ENCODE measurements at places on chromosomes 12 and 14. TPM values are rescaled to one million over a fixed set of nuclear protein-coding genes. Genes with fewer than 3 reads are reported as not detected.

Gene SMCO3
- total RNA-seq, result 0.57 TPM

Gene WNT1
- not detected for total RNA-seq

Gene ARHGDIB
- 14.6 TPM for total RNA-seq

Gene KLHL33
- total RNA-seq, result 0.07 TPM

GRCh38 chr14:36054353-36055051 is 122.0 kb downstream of the PTCSC3 start:
- no peaks in the 10 kb centered on the region for H3K36me3 ChIP-seq
- no peak overlapping the region for H3K27ac ChIP-seq
- H3K4me3 ChIP-seq, result no peak overlapping the region

Gene AGAP2
- total RNA-seq, result 0.17 TPM

Gene TROAP
- total RNA-seq, result 2.7 TPM

DNA sequence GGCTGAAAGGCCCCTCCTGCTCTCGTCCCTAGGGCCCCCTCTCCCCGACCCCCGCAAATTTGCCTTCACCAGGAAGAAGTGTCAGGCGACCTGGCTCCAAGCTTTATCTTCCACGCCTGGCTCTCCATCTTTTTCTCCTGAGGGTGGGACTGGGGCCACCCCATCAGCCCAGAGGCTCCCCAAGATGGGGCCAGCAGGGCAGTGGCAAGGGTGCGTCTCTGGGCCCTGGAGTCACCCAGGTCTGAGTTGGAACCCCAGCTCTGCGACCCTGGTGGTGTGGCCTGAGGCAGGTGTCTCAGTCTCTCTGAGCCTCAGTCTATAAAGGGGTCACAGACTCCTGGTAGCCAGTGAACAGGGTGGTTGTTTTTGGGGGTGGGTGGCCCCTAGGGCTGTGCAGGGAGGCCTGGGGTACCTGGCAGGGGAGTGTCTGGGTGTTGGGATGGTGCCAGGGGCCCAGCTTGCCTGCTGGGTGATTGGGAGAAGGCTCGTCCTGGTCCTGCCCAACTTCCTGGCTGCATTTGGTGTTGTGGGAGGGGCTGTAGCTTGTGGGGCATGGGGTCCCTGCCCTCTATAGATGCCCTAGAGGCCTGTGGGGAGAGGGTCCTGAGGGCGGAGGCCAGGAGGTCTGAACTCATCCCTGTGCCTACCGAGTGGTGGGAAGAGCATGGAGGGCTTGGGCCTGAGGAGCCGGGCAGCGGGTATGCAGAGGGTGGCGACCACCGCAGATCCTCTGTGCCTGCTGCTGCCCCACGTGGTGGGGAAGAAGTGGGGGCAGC is 7.6 kb downstream of the KIF26A start:
- no peaks in the 10 kb centered on the region for H3K36me3 ChIP-seq
- no peak for DNase-seq
- H3K4me3 ChIP-seq, result no peak overlapping the region
- peaks cover 4% of the 10 kb centered on the region for H3K4me1 ChIP-seq

DNA sequence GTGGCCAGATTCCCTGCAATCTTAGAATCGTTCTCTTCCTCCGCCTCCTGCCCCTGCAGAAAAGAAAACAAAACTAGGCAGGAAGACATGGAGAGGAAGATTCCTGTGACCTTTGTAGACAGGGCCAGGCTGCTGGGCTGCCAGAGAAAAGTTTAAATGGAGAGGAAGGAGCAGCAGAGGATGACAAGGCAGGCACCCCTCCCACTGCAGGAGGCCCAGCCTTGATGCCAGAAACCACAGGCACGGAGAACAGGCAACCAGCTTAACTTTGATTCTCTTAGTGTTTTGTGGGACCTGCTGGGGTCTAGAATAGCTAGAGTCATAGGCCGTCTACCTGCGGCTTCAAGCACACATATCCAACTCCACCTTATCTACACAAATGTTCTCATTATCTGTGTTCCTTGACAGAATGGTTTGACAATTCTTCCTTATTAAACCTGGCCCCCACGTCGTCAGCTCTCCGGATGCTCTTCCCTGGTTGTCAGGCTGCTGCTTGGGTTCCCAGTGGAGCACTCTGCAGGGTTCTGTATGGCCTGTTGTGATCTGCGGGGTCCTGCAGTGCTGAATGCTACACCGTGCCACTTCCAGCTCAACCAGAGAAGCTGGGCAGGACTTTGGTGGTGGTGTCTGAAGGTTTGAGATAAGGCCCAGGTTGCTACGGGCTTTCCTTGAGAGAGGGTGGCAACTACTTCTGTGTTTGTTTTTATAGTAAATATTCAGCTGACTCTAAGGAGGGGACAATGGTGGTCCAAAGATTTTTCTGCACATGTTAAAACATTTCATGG is 609.5 kb downstream of the AACS start:
- DNase-seq, result no peak
- no peaks in the 10 kb centered on the region for H3K27me3 ChIP-seq
- H3K4me1 ChIP-seq, result no peaks in the 10 kb centered on the region
- H3K27ac ChIP-seq, result no peak overlapping the region

Gene GLS2
- total RNA-seq, result 0.94 TPM

DNA sequence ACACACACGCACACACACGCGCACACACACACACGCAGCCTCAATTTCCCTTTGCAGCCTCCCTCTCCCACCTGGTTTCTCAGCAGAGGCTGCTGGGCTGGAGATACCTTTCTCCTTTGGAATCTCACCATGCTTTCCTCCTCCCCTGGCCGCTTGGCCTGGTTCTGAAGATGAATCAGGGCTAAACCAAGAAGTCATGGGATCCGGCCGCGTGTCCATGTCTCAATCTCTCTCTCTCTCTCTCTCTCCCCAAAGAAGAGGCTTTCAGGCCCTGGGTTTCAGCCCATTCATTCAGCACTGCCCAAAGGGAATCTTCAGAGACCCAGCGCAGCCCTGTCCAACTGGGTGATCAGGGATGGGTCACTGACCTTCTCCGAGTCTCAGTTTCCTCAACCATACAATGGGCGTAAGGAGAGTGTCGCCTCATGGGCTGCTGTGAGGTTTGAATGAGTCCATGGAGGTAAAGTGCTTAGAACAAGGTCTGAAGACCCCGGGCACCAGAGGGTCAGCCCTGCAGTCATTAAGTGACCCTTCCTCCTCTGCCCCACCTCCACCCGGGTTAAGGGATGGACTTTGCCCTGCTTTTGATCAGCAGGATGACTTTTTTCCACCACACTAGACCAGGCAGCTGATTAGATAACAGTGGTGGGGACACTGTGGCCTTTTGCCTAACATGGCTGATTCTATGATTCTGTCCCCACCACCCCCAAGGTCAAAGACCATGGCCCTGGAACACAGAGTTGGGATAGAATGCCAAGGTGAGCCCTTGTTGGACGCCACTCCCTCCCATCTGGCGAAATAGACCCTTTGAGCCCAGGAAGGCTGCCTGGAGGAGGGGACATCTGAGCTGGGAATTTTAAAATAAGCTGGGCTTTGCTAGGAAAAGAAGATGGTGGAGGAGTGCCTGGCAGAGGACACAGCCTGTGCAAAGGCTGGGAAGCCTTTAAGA is 42.1 kb downstream of the SCARB1 start:
- H3K27ac ChIP-seq, result no peak overlapping the region
- no peak overlapping the region for H3K4me3 ChIP-seq
- DNase-seq, result no peak
- no peaks in the 10 kb centered on the region for H3K36me3 ChIP-seq

Gene B4GALNT3
- total RNA-seq, result 3.6 TPM

DNA sequence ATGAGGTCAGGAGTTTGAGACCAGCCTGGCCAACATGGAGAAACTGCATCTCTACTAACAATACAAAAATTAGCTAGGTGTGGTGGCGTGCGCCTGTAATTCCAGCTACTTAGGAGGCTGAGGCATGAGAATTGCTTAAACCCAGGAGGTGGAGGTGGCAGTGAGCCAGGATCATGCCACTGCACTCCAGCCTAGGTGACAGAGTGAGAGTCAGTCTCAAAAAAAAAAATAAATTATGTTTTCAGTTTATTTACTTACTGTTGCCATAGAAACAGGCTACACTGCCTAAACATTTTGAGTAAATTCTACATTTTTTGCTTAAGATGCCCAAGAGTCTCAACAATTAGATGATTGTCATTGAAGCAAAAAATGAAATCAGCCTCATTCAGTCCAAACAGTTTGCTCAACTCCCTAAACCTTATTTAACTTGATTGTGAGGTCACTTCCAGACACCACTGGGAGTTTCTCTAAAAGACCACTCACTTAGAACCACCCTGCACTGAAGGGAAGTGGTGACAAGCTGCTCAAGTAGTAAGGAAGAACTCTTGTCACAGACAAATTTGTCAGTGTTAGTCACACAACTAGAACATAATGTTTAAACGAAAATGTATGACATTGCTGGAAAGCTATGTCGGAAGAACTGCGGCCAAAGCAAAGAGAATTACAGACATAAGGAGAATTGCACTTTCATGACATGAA is 9.8 kb upstream of the GNPNAT1 start:
- no peak overlapping the region for H3K4me3 ChIP-seq
- H3K4me1 ChIP-seq, result peaks cover 24% of the 10 kb centered on the region
- H3K27ac ChIP-seq, result peak overlapping the region; percentile 84
- DNase-seq, result peak; percentile 89
- H3K36me3 ChIP-seq, result no peaks in the 10 kb centered on the region
- H3K27me3 ChIP-seq, result no peaks in the 10 kb centered on the region

Gene CDCA3
- total RNA-seq, result 2.3 TPM

Gene SCARB1
- 44.5 TPM for total RNA-seq

- no peak for DNase-seq
- no peaks in the 10 kb centered on the region for H3K27me3 ChIP-seq
- no peak overlapping the region for H3K27ac ChIP-seq
- no peak overlapping the region for H3K4me3 ChIP-seq
- H3K4me1 ChIP-seq, result no peaks in the 10 kb centered on the region
- H3K36me3 ChIP-seq, result no peaks in the 10 kb centered on the region
Observed at GRCh38 chr14:91294153-91294552, 49.6 kb upstream of the GPR68 start.

- no peaks in the 10 kb centered on the region for H3K4me1 ChIP-seq
- no peaks in the 10 kb centered on the region for H3K27me3 ChIP-seq
Observed at GRCh38 chr12:111991946-111992345, 21.0 kb downstream of the TMEM116 start.

Gene NGB
- total RNA-seq, result not detected

GRCh38 chr12:51972849-51973273 is 21.4 kb downstream of the ACVR1B start:
- no peak overlapping the region for H3K4me3 ChIP-seq
- peaks cover 5% of the 10 kb centered on the region for H3K36me3 ChIP-seq
- peak; percentile 92 for DNase-seq
- H3K4me1 ChIP-seq, result peaks cover 70% of the 10 kb centered on the region
- H3K27me3 ChIP-seq, result no peaks in the 10 kb centered on the region

DNA sequence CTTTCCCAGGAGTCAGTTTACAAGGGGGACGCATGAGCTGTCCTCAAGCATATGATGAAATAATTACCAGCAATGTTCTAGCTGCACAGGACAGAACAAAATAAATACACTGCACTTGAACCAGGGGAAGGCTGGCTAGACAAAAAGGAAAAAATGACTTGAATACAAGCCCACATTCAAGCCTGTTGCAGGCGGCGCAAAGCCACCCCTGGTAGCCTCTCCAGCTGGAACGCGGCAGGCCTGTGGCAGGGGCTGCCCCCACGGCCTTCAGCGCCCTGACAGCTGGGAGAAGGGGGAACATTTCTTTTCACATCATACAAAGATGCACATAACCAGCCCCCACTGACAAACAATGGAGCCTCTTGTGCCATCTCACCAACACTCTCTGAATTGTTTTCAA is 57.1 kb downstream of the TRAFD1 start:
- no peak for DNase-seq
- H3K36me3 ChIP-seq, result no peaks in the 10 kb centered on the region
- H3K4me3 ChIP-seq, result no peak overlapping the region
- H3K4me1 ChIP-seq, result peaks cover 16% of the 10 kb centered on the region

Gene CIT
- 1.8 TPM for total RNA-seq

GRCh38 chr14:75143761-75144527 is 17.1 kb upstream of the NEK9 start:
- peaks cover 7% of the 10 kb centered on the region for H3K4me1 ChIP-seq
- peaks cover 11% of the 10 kb centered on the region for H3K36me3 ChIP-seq
- H3K4me3 ChIP-seq, result no peak overlapping the region
- no peak overlapping the region for H3K27ac ChIP-seq

Gene DDN
- total RNA-seq, result 0.55 TPM

Gene LPAR5
- total RNA-seq, result 0.89 TPM

Gene SLC17A8
- not detected for total RNA-seq

Gene SERPINA1
- 0.98 TPM for total RNA-seq

DNA sequence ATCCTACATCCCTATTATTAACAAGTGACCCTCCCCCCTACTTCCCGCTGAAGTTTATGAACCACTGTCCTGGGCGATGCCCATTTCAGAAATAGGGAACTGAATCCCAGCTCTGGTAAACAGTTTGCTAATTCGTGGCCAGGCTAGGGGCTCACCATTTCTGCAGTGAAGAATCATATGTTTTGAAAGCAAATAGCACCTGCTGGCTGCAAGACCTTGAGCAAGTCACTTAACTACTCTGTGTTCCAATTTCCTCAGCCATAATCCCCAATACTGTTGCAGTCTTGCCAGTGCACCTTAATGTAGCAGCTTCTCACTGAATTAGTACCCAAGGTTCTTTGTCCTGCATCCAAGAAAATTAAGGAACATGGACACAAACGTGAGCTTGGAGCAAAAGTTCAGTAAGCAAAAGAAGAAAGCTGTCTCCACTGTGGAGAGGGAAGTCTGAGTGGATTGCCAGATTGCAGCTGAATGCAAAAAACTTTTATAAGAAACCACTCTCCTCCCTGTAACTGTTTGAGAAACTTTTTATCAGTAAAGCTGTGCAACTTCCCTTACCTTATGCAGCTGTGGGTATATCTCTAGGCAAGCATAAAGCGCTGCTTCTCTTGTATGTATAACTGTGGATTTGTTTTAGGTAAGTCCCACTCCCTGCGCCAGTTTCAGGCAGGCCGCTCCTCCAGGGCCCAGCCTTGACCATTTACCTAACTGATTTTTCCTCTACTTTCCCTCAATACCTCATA is 824 bp downstream of the OAS1 start:
- H3K4me1 ChIP-seq, result no peaks in the 10 kb centered on the region
- no peaks in the 10 kb centered on the region for H3K36me3 ChIP-seq
- DNase-seq, result no peak
- peaks cover 10% of the 10 kb centered on the region for H3K27me3 ChIP-seq
- H3K4me3 ChIP-seq, result no peak overlapping the region

- H3K4me1 ChIP-seq, result peaks cover 6% of the 10 kb centered on the region
- no peak for DNase-seq
- H3K4me3 ChIP-seq, result no peak overlapping the region
- H3K27me3 ChIP-seq, result no peaks in the 10 kb centered on the region
- H3K36me3 ChIP-seq, result no peaks in the 10 kb centered on the region
- H3K27ac ChIP-seq, result no peak overlapping the region
Observed at GRCh38 chr12:123120452-123121166, 30.3 kb downstream of the PITPNM2 start.

Gene CLEC2D
- 4.7 TPM for total RNA-seq

Measured in astrocyte (in vitro differentiated cells and primary cell).